ENCODE measurements at places on chromosomes 13 and 19.

DNA sequence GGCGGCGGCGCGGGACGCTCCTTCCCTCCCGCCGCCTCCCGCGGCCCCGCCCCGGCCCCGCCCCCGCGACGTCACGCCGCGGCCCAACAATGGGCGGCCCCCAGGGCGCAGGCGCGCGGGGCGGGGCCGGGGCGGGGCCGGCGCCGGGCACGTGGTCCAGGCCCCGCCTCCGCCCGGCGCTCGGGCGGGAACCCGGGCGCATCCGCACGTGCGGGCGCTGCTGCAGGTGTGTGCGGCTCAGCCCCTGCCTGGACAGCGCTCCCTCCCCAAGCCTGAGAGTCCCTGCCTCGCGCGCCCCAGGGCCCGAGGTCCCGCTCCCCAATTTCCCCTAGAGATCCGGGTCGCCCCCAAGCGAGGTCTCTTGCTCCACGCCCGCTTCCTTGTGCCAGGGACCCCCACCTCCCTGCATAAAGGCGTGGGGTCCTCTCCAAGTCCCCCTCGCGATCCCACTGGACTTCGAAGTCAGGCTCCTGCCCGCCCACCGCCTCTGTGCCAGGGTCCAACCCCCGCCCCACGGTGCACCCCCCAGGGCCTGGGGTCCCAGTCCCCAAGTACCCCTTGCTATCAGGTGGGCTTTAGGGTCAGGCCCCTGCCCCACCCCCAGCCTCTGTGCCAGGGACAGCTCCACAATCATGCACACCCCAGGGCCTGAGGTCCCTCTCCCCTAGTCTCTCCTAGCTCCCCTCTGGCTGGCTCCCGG, at the start of gene MEX3D:
MEX3D (minus strand) TSS at position 6 of the 700 bp plus-strand sequence. CDS start 267 bp downstream, outside the sequence.
- peak; percentile 78 for DNase-seq

DNA sequence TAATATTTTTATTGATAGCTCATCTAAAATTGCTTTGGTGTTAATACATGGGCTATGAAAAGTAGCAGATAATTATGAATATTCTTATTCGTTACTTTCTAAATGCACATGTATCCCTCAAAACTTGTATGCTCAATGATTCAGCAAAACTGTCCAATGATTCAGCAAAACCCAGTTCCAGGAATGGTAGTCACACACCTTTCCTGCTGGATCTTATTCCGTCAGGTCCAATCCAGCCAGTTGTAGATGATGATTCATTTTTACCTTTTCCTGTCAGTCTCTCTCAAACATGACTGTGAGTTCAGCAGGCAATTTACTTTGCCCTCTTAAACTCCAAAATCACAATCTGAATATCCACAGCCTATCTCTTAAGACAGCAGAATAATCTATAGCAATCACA, 1082.6 kb downstream of the EFNB2 start:
- DNase-seq, result no peak

- DNase-seq, result no peak
These were observed 52.5 kb upstream of the CLDN10 start for GRCh38 chr13:95499811-95500712.

DNA sequence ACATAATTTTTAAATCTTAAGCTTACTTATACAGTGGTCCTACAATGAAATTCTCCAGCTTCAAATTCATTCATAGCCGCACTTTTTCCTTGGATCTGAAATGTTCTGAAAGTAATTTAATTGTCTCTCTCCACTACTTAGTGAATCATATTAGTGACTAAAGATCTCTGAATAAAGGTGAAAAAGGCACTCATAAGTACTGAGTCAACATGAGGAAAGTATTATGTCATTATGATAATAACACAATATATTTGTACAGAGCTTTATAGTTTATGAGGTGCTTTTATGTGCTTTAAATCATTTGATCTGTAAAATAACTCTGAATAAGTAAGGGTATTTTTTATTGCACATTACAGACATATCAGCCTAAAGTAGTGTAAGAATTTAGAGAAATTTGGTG, 628.2 kb upstream of the SLITRK5 start:
- DNase-seq, result no peak

GRCh38 chr13:22040810-22041364, 370.0 kb downstream of the FGF9 start:
- no peak for DNase-seq

DNA sequence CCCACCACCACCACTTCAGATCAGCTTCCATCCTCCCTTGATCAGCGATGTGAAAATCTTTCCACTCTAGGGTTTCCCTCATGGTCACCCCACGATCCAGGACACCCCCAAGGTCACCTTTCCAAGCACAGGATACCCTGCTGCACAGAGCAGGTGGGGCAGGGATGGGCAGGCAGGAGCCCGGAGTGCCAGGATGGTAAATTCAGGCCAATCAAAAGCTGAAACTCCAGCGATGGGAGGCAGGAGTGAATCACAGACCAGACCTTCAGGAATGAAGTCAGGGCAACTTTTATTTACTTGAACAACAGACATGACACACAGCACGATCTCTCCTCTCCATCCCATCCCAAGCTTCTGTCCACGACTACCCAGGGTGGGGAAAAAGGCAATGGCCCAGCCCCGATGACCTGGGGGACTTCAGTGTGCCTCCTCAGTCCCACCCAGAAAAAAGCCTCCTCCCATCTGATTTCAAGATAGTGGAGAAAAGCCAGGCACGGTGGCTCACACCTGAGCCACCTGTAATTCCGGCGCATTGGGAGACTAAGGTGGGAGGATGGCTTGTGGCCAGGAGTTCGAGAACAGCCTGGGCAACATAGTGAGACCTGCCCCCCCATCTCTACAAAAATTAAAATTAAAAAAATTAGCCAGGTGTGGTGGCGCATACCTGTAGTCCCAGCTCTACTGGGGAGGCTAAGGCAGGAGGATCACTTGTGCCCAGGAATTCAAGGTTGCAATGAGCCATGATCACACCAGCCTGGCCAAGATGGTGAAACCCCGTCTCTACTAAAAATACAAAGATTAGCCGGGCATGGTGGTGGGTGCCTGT, 39.2 kb downstream of the ZSWIM4 start:
- no peak for DNase-seq

DNA sequence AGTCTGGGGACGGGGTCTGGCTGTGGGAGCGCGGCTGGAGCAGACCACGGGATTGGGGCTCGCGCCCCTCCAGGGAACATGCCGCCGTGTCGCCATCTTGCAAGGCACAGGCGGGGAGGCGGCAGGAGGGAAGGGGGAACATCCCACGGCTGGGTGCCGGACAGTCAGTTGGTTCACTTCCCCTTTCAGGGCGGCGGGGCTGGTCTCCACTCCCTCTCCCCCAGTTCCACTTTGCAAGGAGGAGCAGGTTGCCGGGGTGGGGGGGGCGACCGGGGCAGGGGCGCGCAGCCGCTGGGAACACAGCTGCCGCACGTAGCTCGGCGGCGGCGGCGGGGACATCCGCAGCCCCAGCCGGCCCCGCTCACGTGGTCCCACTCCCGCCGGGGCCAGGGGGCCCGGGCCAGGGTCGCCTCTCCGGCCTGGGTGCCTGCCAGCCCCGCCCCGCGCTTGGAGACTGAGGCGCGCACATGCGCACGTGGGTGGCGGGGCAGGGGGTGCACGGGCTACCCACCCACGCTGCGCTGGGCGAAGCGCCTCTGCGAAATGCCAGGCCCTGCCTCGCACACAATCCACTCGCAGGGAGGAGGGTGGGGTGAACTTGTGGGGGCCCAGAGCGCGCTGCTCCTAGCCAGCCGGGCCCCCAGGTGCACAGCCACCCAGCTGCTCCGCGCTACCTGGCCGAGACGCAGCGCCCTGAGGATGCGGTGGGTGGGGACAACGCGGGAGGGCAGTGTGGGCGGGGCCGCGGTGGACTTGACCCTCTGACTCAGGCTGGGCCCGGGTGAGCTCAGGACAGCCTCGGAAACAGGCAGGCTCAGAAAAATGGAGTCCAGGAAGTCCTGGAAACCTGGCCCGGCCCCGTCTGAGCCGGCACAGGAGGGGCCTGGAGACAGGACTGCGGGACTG, 6.4 kb downstream of the KLF16 start:
- peak; percentile 46 for DNase-seq

DNA sequence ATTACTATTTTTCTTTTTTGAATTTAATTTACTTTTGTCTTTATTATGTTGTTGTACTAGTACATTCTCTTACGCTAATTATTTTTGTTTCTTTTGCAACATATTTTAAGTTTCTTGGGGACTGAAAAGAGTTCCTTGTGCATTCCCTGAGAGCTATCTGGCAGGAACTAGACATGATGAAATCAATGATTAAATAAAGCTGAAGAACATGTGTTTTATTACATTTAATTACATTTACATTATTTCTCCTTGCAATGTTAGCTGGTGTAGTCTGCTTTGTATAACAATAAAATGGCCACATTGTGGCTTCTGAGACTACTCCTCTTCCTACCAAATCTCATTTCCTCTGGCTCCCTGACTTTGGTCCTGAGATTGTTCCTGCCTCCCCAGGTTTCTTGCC, 244.9 kb downstream of the NDFIP2 start:
- no peak for DNase-seq

DNA sequence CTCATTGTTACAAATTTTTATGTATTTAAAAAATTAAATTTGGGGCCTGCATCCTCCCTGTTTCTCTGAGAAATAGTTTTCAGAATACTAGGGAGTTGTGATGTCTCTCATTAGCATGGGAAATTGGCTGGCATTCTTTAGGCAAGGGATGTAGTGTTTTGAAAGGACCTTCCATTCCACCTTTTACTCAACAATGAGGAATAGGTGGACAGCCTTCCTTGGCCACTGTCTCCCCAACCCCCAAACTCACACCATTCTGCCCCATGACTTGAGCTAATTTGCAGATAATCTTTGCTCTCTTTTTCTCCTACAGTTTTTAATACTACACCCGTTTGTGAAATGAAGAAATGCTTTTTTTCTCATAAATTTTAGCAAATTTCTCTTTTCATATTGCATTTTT, 244.6 kb upstream of the SPRY2 start:
- no peak for DNase-seq

- no peak for DNase-seq
These were observed 29.0 kb upstream of the ZNF709 start for GRCh38 chr19:12513531-12514061.

DNA sequence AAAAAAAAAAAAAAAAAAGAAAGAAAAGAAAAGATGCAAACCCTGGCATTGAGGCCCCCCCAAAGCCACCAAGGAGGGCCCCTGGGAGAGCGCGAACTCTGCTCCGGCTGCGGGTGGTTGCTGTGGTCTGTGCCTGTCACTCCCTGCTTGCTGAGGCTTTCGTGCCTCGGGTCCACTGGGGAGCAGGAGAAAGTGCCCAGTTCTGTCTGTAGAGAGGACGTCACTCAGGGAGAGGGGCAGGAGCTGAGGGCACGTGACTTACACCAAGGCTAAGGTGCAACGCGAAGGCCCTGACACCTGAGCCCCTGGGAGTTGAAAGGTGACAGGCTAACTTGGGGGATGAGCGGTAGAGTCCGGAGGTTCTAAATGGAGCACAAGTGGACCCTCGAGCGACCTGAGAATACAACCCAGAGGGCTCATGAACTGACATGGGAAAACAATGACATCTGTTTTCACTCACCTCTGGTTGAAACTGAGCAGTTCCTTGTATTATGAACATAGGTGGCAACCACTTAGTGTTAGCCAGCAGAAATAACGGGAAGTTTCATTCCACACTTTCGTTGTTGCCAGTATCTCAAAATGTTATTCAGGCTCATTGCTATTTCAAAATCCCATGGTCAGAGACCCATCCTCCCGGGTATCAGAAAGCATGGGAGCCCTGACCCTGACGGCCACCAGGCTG, 69.2 kb upstream of the TM9SF2 start:
- no peak for DNase-seq

DNA sequence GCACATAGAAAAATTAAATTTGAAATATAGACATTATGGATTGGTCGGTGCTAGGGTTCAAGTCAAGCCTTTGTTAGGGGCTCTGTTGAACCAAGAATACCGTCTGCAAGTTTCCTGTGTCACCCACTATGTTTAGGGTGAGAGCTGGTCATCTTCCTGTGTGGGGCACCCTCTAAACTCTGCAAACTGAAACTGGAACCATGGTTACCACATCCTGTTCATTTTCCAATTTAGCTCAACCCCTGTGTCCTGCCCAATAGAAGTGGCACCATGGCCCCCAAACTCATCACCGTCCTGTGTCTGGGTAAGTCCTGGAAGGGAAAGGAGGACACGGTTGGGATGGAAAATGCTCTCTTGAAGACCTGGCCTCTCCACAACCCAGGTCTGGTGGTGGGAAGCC, 29.9 kb downstream of the LAIR2 start:
- no peak for DNase-seq

- no peak for DNase-seq
These were observed 857.4 kb downstream of the EFNB2 start for GRCh38 chr13:105678072-105678471.

DNA sequence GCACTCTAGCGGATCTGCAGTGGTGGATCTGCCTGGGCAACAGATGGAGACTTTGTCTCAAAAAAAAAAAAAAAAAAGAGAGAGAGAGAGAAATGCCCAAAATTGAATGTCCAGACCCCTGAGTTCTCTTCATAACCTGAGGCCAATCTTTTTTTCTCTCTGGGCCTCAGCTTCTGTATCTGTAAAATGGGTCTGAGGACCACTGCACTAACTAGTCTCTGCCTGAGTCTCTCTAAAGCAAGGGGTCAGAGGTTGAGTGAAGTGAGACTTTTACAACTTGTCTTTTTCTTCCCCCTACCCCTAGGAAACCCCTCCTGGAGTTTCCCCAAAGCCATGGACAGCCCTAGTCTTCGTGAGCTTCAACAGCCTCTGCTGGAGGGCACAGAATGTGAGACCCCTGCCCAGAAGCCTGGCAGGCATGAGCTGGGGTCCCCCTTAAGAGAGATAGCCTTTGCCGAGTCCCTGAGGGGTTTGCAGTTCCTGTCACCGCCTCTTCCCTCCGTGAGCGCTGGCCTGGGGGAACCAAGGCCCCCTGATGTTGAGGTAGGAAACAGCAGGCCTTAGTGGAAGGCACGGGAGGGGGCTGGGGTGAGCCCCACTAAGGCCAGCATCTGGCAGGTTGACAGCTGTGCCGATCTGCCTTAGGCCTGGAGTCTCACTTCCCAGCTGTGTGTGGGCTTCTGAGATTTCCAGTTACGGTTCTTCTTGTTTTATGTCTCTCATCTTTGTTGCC, 1.8 kb downstream of the TMEM91 start:
- DNase-seq, result no peak

GRCh38 chr19:54124393-54124792, 8.8 kb downstream of the PRPF31 start:
- no peak for DNase-seq

- DNase-seq, result no peak
These were observed 133.3 kb upstream of the WASF3 start for GRCh38 chr13:26424181-26424580.

- DNase-seq, result no peak
These were observed 1051.5 kb downstream of the DIAPH3 start for GRCh38 chr13:59112221-59112718.

GRCh38 chr19:42284066-42284501, 15.0 kb downstream of the CIC start:
- DNase-seq, result peak; percentile 82

DNA sequence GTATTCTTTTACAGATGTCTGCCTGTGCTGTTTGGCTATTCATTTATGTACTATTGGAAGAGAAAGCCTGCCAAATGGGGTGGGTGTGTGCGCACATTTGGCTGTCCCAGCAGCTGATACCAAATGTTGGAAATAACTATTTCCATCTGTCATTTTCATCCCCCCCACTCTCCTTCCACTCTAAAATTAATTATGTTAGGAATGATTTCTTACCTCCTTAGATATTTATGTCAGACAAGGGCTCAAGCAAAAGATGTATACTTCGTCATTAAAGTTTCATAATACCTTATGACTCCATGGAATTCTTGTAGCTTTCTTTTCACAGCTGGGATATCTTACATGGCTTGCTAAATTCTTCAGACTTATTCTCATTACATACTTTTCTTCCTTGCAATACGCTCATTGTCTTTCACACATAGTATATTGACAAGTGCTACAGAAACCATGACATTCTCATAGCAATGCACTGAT, 18.6 kb downstream of the ITM2B start:
- no peak for DNase-seq

GRCh38 chr19:33736158-33736557, 60.5 kb upstream of the KCTD15 start:
- no peak for DNase-seq

All from stimulated activated CD4-positive, alpha-beta T cell treated with anti-CD3 and anti-CD28 coated beads, Interleukin-1b, Interleukin-23, amount 100 ng/mL, for 48 hours (primary cell).